Transverse colon (tissue), 4 donors: ENCODE measurements at places on chromosomes 11 and 22. TPM values are rescaled to one million over a fixed set of nuclear protein-coding genes. Genes with fewer than 3 reads are reported as not detected.
A peak's percentile ranks its signal among the peaks of the same experiment; 100 is the strongest.

BTBD18 gene
- total RNA-seq, result not detected

SCUBE1 gene
- total RNA-seq, result 0.68 TPM

TEX54 gene
- not detected for total RNA-seq

HOATZ gene
- total RNA-seq, result not detected

HEPN1 gene
- total RNA-seq, result not detected

- DNase-seq, result no peak
- H3K36me3 ChIP-seq, result no peaks in the 10 kb centered on the region
- no peak overlapping the region for H3K4me3 ChIP-seq
- no peaks in the 10 kb centered on the region for H3K27me3 ChIP-seq
- H3K4me1 ChIP-seq, result no peaks in the 10 kb centered on the region
Observed at GRCh38 chr11:115145324-115145723, 358.9 kb downstream of the CADM1 start.

DNA sequence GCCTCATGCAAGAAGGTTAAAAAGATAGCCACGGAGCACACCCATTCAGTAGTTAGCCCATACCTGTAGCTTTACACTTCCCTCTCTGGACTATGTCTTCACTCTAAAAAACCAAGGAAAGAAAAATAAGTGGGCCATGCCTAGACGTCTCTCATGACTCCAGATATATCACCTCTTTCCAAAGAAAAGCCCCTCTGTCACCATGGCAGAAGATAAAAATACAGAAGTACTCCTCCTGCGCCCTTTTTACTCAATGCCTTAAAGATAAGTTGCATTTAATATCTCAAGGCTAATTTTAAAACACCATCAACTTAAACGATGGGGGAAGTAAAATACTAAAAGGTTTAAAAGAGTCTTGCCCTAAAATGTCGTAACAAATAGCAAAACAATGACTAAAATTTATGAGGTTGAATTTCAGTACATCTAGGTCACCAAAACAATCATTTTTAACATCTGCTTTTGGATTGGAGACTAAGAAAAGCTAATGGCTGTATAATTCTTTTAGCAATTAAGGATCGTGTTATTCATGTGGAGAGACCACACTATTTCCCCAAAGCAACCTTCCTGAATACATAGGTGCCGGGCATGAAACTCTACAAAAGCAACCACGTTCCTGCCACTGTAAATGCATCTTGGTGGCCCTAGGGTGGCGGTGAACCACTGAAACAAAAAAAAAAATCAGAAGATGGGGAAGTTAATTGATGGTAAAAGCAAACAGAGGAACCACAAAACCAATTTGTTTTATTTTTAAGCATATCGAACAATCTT, 46.0 kb downstream of the CELF1 start:
- H3K27ac ChIP-seq, result peak overlapping the region; percentile 44
- H3K27me3 ChIP-seq, result no peaks in the 10 kb centered on the region
- DNase-seq, result no peak
- H3K36me3 ChIP-seq, result no peaks in the 10 kb centered on the region
- no peak overlapping the region for H3K4me3 ChIP-seq

DNA sequence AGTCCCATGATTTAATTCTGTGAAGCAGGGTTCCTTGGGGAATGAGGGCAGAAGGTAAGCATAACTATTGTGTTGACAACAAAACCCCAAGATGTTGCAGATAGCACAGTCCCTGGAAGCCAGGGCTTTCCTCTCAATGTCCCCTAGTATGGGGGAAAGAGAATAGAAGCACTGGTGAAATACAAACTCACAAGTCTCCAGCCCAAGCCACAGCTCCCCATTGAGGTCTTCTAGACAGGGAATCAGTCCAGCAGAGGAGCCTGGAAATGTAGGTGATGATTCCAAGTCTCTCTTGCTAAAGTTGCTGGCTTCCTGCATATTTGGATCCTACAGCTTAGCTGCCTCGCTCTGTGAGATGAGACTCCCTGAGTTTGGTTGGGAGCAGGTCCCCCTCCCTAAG, 31.7 kb upstream of the DRD2 start:
- DNase-seq, result no peak
- no peaks in the 10 kb centered on the region for H3K36me3 ChIP-seq
- H3K27ac ChIP-seq, result no peak overlapping the region
- no peaks in the 10 kb centered on the region for H3K27me3 ChIP-seq

- no peak overlapping the region for H3K4me3 ChIP-seq
- no peaks in the 10 kb centered on the region for H3K36me3 ChIP-seq
- no peaks in the 10 kb centered on the region for H3K4me1 ChIP-seq
Observed at GRCh38 chr11:91846649-91847048, 378.0 kb upstream of the FAT3 start.

- no peaks in the 10 kb centered on the region for H3K36me3 ChIP-seq
- H3K27ac ChIP-seq, result no peak overlapping the region
Observed at GRCh38 chr11:57663975-57664374, 3.9 kb upstream of the ZDHHC5 start.

- H3K36me3 ChIP-seq, result no peaks in the 10 kb centered on the region
- H3K27me3 ChIP-seq, result no peaks in the 10 kb centered on the region
- DNase-seq, result no peak
- no peak overlapping the region for H3K27ac ChIP-seq
- no peaks in the 10 kb centered on the region for H3K4me1 ChIP-seq
Observed at GRCh38 chr11:47060807-47061206, 115.9 kb downstream of the ARFGAP2 start.

DNA sequence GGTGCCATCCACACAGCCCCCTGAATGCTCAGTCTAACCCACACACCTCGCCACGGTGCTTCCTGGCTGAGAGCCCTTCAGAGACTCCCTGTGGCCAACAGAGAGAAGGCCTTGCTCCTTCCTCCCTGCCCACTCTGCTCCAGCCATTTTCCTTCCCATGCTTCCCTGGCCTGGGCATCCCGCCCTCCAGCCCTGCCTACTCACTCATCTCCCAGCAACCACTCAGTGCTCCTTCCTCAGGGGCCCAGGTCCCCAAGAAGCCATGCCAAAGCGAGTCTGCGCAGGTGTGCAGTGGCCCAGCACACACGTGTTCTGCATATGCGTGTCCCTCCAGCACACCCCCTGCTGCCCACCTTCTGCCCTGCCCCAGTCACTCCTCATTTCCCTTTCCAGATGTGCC, 56.4 kb downstream of the NECTIN1 start:
- DNase-seq, result no peak
- H3K4me3 ChIP-seq, result no peak overlapping the region
- H3K4me1 ChIP-seq, result peaks cover 10% of the 10 kb centered on the region
- no peaks in the 10 kb centered on the region for H3K27me3 ChIP-seq
- no peaks in the 10 kb centered on the region for H3K36me3 ChIP-seq
- no peak overlapping the region for H3K27ac ChIP-seq

DNA sequence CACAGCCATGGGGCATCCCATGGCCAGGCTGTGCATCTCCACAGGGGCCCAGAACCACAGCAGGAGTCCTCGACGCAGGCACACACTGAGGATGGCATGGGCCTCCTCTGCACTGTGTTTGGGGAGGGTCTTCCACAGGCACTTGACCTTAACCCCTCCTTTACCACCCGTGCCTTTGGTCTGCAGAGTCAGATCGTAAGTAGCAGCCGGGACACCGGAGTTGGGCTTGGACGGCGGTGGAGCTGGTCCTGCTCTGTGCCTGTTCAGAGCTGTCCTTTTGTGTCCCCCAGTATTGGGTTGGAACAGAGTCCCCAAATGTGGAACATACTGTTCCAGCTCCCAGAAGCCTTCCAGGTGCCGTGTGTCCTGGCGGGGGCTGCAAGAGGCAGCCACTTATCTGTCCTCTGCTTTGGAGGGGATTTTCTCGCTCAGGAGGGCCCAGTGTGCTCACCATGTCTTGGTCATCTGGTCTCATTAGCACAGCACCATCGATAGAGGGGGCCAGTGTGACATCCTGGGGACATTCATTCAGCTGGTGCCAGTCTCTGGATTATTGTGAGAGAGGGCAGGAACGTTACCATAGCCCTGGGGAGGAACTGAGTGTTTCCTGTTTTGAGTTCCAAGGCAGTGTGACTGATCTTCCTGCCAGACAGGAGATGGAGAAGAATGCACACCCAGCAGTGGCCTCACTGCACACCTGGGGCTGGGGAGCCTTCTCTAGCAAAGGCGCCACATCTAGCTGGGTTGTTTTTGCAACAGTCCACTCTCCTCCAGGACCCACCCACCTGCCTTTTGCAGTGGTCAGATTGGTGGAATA, 12.4 kb downstream of the CRELD2 start:
- peaks cover 40% of the 10 kb centered on the region for H3K4me1 ChIP-seq
- H3K27me3 ChIP-seq, result peaks cover 9% of the 10 kb centered on the region
- H3K27ac ChIP-seq, result peak overlapping the region; percentile 97
- peak; percentile 83 for DNase-seq
- H3K36me3 ChIP-seq, result no peaks in the 10 kb centered on the region

GRCh38 chr11:58503361-58503856, 4.5 kb downstream of the OR5B21 start:
- no peaks in the 10 kb centered on the region for H3K4me1 ChIP-seq
- no peak overlapping the region for H3K4me3 ChIP-seq
- H3K36me3 ChIP-seq, result no peaks in the 10 kb centered on the region
- H3K27me3 ChIP-seq, result no peaks in the 10 kb centered on the region
- no peak overlapping the region for H3K27ac ChIP-seq

- DNase-seq, result no peak
- no peaks in the 10 kb centered on the region for H3K27me3 ChIP-seq
- H3K36me3 ChIP-seq, result no peaks in the 10 kb centered on the region
- H3K4me1 ChIP-seq, result no peaks in the 10 kb centered on the region
Observed at GRCh38 chr11:59829358-59829757, 15.9 kb downstream of the CBLIF start.

DNA sequence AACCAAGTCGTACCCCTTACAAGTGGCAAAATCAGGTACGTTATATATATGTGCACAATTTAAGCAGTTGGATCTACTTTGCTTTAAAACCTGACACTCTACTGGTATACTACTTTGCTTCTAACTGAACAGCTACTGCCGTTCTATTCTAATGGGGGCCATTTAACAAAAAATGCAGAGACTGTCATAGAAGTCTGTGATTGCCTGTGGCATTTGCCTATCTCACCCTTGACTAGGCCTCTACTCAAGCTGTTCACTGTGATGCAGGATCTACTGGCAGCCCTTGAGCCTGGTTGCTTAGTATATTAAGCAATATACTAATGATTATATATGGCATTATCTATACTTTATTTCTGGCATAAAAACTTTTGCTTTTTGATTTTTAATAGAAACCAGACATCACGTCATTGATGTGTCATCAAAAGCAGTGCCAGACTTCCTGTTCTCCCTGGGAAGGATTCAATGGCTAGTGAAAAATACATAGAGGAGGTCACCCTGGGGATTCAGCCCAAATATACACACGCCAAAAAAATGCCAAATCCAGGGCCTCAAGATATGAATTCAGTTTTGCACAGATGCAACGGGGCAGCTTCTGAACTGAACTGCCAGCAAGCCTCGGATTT, 40.0 kb upstream of the FIBIN start:
- H3K27ac ChIP-seq, result no peak overlapping the region
- DNase-seq, result no peak
- H3K36me3 ChIP-seq, result no peaks in the 10 kb centered on the region
- no peaks in the 10 kb centered on the region for H3K27me3 ChIP-seq
- no peaks in the 10 kb centered on the region for H3K4me1 ChIP-seq

DNA sequence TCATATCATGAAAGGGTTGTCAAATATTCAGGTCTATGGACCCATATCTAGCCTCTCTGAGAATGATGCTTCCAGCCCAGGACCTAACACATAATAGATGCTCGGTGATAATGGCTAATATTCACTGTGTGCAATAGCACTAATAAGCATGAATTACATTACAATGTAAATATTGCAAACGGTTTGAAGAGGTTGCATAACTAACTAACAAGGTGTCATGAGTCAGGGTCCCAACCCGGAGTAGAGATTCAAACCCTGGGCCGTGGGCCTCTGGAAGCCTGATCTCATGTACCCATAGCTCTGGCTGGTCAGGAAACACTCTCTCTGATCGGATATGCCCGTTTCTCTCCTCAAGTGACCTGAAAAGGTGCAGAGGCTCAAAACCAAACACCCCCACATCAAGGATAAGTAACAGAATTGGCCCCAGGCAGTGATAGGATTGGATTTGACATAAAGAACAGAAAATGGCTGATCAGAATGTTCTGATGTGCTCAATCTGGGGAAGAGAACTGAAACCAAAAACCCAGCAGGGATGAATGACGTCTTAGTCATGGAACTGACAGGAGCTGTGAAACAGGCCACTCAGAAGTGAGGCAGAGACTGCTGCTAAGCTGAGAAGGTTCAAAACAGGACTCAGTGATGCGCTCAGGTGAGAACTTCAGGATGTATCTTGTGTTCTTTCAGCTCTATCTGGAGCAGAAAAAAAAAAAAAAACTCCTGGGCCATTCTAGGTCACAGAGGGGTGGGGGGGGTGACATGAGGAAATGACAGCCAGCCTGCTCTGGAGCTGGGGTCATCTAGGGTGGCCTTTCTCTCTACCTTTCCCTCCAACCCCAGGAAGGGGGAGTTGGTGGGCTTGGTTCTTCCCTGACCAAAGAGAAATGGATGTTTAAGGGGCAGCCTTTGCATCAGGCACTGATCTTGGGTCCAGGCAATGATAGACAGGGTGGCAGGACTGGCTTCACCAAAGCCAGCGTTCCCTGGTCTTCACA, 6.6 kb upstream of the KCTD17 start:
- H3K4me1 ChIP-seq, result peaks cover 39% of the 10 kb centered on the region
- H3K27ac ChIP-seq, result peak overlapping the region; percentile 88
- H3K27me3 ChIP-seq, result no peaks in the 10 kb centered on the region
- no peaks in the 10 kb centered on the region for H3K36me3 ChIP-seq
- DNase-seq, result no peak
- no peak overlapping the region for H3K4me3 ChIP-seq

DNA sequence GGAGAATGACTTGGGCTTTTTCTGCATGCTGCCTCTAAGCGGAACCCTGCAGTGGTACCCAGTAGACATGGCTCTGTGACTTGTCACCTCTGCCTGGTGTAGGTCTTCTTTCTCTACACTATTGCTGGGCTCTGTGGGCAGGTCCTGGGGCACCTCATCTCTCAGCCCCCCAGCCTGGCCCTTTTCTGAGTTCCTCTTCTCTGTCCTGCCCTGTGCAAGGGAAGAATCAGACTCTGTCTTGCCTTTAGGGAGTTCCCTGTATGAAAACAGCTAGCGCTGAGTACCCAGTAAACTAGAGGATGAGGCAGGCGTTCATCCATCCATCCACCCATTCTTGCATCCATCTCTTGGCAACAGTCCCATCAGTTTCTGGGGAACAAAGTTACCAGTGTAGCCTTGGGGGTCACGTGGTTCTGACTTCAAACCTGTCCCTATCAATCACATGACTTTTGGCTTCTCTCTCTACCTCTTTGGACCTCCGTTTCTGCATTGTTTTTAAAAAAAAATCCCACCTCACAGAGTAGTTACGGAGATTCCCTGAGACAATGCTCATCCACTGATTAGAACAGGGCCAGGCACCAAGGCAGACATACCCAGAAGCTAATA, 86.4 kb upstream of the WNT11 start:
- H3K27me3 ChIP-seq, result no peaks in the 10 kb centered on the region
- no peak overlapping the region for H3K27ac ChIP-seq
- no peaks in the 10 kb centered on the region for H3K36me3 ChIP-seq
- H3K4me3 ChIP-seq, result no peak overlapping the region
- no peak for DNase-seq
